Astrocyte of the cerebellum (primary cell): ENCODE measurements at places on chromosomes 12 and 14.

DNA sequence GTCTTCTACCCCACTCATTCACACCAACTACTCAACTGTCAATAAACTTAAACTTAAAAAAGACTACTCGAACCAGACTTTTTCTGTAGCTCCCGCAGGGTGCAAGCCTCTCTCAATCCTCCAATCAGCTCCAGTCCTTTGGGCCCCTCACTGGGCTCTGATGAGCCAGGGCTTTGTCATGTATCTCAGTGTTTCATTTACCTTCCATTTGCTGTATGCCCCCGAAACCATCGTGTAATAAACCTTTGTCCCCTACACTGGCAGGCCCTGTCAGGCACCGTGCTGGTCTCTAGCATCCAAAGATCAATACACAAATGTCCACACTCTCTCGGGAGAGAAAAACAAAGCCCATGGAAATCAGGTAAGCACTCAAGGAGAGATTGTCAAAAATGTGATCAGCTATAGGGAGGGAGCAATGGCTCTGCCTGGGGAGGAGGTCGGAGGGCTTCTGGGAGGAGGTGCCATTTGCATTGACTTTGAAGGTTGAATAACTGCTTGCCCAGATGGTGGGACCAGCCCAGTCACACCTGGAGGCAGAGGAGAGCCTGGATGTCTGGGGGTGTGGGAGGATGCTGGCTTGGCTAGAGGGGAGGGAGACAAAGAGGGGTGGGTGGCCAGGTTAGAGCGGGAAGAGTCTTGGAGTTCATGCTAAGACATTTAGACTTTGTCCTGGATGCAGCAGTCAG is 42.1 kb upstream of the DICER1 start:
- DNase-seq, result no peak

GRCh38 chr12:19801941-19802340 is 362.6 kb downstream of the AEBP2 start:
- DNase-seq, result no peak

GRCh38 chr12:72511498-72511897 is 239.3 kb downstream of the TRHDE start:
- DNase-seq, result no peak

- DNase-seq, result no peak
Measured at GRCh38 chr12:20475542-20475941, 107.2 kb downstream of the PDE3A start.

- DNase-seq, result no peak
Measured at GRCh38 chr12:57657744-57658143, 24.7 kb upstream of the B4GALNT1 start.

DNA sequence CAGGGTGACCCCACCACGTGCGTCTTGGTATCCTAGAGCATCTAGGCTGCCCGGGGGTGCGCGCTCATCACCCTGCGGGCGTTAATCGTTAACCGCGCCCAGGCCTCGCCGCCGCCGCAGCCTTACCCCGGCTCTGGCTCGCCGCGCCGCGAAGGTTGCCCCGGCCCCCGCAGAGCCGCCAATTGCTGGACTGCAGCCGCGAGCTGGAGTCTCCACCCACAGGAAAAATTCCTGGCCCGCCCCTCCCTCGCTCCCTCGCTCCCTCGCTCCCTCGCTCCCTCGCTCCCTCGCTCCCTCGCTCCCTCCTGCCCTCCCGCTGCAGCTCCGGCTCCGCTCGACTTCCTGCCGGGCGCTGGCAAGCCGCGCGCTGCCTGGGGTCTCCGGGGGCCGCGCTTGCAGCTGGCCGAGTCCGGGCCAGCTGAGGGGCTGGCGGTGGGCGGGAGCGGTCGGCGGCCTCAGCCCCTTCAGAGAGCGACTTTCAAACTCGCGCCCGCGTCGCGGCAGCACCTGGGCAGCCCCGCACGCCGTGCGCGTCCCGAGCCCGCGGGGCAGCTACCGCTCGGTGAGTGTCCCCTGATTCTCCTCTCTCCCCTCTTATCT is at the start of gene PLEKHG3:
Gene PLEKHG3 (plus strand): TSS at position 282 of the 600 bp plus-strand sequence. CDS start 23,208 bp downstream, outside the sequence.
- DNase-seq, result no peak

DNA sequence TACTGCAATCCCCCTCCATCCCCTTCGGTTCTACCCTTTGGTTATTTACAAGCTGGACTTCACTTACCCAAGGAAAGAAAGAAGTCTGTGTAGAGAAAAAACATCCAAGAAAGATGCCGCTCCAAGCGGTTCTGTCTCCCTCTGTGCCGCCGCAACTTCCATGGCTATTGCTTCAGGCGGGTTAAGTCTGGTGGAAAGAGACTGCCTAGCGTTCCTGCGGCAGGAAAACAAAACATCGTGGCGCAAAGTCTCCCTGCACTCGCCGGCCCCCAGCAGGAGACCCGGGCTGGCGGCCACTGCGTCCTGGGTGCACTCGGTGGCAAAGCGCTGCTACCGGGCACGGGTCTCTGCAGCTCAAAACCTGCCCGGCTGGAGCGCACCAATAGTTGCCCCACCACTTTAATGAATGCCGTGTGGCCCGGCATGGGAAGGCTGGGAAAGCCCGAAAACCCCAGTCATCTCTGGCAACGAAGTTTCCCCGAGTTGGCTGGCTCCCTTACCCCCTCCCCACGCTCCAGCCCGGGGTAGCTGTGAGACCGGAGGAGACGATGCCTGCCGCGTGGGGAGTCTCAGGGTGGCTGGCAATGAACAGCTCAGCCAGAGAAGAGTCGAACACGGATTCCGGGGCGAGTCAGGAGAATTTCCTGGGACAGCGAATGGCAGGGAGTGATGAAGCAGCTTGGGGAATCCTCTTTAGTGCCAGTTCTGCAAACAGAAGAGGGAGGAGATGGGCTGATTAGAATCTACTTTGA is 3.5 kb upstream of the KCNK10 start:
- DNase-seq, result no peak

- peak; percentile 13 for DNase-seq
Measured at GRCh38 chr12:54394281-54394719, 9.8 kb upstream of the ZNF385A start.

- DNase-seq, result no peak
Measured at GRCh38 chr12:57603815-57604453, 690 bp upstream of the DTX3 start.

DNA sequence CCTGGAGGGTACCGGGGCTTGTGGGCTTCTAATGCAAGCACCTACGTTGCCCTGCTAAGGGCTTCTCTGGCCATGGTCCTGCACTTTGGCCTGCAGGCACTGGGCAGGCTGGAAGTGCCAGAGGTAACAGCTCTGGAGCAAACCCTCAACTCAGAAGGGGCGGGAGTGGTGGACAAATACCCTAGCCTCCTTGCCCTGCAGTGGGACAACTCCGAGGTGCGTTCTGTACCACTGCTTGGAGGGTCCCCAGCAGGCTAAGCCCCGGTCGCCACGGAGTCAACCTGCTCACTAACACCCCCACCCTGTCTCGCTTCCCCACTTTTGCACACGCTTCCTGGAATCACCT is 20.4 kb upstream of the BEGAIN start:
- DNase-seq, result no peak

GRCh38 chr12:64181430-64182291 is 40.4 kb downstream of the KICS2 start:
- peak; percentile 86 for DNase-seq

GRCh38 chr12:126535971-126536370 is 1470.7 kb downstream of the AACS start:
- DNase-seq, result no peak

GRCh38 chr12:55830601-55831446 is 1.4 kb upstream of the DNAJC14 start:
- DNase-seq, result no peak

GRCh38 chr12:8951744-8952143 is 2.3 kb upstream of the M6PR start:
- no peak for DNase-seq

GRCh38 chr14:105549481-105549880 is 23.1 kb downstream of the TMEM121 start:
- no peak for DNase-seq

- DNase-seq, result no peak
Measured at GRCh38 chr14:98822917-98823316, 449.1 kb downstream of the BCL11B start.

DNA sequence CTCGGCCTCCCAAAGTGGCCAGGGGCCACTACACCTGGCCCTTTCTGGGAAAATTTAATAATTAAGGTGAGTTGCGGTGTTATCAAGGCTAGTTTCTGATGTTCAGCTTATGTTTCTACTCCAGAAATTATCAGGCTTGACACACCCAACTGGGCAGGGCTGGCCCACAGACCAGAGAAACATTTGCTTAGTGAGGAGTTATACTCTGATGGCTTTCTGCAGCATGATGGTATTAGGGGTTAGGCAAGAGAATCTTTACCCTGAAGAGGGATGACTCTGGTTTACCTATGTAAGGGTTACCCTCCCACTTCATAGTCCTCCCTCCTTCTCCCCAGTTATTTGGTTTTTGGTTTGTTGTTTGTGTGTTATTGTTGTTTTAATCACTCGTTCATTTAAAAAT is 24.5 kb upstream of the HECTD1 start:
- no peak for DNase-seq

DNA sequence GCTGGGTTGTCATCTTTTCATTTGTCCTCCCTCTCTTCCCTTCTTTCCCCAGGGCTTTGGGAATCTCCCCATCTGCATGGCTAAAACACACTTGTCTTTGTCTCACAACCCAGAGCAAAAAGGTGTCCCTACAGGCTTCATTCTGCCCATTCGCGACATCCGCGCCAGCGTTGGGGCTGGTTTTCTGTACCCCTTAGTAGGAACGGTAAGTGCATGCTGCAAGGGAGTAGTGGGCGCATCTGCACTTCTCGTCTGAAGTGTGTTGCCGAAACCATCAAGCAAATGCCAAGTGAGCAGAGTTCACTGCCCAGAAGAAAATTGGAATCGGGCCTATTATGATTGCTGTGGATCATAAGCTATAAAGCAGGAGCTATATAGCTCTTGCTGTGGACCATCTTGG is 10.6 kb upstream of the AKAP5 start:
- DNase-seq, result no peak

GRCh38 chr14:98694541-98694940 is 577.5 kb downstream of the BCL11B start:
- no peak for DNase-seq

GRCh38 chr14:64407329-64407728 is 19.2 kb downstream of the MTHFD1 start:
- DNase-seq, result no peak

DNA sequence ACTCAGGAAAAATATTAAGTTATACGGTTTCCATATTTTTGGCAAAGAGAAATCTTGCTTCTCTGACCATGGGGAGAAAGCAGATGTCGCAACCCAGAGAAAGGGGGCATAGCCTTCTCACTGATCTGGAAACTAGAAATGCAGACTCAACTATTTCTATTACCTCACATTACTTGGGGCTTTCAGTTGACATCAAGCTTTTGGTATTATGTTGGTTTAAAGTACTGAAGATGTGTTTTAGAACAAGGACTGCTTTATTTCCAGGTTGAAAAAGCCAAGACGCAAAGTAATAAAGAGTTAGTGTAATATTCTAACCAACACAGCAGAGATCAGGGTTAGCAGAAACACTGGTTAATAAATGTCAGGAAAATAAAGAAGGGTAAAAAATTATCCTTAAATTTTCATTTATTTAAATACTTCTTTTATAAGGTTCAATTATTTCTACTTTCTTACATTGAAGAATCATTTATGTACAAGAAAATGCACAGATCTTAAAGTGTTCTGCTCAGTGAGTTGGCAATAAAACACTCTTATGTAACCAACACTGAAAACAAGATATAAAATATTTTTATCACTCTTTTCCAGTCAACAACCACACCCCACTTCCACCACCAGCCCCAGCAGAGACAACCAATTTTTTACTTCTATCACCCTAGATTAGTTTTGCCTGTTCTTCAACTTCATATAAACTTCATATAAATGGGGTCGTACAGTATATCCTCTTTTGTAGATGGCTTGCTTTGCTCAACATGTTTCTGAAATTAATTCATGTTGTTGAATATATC is 26.0 kb downstream of the DCP1B start:
- DNase-seq, result no peak

DNA sequence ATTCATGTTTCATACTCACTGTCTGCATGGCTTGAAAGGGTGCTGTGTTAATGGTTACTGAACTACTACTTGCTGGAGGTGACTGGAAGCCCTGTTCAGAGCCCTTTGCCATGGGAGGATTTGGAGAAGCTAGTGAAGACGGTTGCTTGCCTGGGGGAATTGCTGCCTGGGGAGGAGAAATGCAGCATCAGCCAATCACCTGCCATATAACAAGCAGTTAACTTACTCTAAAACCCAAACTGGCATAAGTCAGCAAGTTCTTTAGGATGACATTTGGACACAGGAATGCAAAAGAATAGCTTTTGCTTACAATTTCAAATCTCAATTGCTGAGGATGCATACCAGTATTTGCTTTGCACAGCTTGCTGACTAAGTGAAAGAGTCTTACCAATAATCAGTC is 23.4 kb upstream of the IPO8 start:
- DNase-seq, result peak; percentile 76

DNA sequence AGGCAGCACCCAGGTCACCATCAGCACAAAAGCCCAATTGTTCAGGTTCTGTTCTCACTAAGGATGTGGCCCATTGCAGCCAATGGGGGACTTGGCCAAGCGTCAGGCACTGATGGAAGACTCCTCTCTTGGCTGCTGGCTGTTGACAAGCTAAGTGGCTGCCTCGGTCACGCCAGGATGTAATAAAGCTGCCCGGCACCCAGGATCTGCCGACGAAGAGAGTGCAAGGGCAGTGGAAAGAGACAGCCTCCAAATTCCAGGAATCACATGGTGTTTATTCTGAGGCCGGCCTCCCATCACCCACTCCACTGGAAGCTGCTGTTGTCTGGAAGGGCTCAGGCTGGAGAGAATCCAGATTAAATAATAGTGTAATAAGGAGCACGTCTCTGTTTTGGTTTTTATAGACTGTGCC is 451.8 kb upstream of the TBX3 start:
- DNase-seq, result no peak

GRCh38 chr12:13097491-13098011 is 5.9 kb downstream of the GSG1 start:
- no peak for DNase-seq

- no peak for DNase-seq
Measured at GRCh38 chr12:125254856-125255255, 189.6 kb downstream of the AACS start.

- no peak for DNase-seq
Measured at GRCh38 chr14:57485635-57486034, 8.0 kb downstream of the CCDC198 start.

- no peak for DNase-seq
Measured at GRCh38 chr14:101960225-101960624, 4.1 kb upstream of the DYNC1H1 start.

- no peak for DNase-seq
Measured at GRCh38 chr12:49283541-49284429, 11.2 kb upstream of the PRPH start.

DNA sequence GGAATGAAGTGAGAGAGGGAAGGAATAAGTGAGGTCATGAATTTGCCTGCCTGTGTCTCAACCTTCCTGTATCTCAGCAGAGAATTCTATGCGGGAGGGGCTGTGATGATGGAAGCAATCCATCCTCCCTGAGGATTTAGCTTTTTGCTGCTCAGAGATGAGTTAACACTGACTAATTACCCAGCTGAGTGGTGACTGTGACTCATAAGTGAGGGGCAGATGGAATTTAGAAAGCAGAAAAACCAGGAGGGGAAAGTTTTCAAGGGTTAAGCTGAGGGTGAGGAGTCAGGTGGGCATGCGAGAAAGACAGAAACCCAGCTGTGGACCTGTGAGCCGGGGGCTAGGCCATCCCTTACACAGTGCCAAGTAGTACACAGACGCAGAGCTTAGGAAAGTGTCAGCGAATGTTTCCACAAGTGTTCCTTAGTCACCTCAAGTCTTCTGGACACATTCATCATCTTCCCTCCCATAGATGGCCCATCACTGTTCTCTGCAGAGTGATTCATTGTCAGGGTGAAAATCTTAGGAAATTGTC is 277.9 kb downstream of the IPO8 start:
- DNase-seq, result peak; percentile 60
